ENCODE measurements at places on chromosomes 1 and 21.

GRCh38 chr1:14598007-14598497 lies 433 bp upstream of the KAZN start:
- no peak for DNase-seq

DNA sequence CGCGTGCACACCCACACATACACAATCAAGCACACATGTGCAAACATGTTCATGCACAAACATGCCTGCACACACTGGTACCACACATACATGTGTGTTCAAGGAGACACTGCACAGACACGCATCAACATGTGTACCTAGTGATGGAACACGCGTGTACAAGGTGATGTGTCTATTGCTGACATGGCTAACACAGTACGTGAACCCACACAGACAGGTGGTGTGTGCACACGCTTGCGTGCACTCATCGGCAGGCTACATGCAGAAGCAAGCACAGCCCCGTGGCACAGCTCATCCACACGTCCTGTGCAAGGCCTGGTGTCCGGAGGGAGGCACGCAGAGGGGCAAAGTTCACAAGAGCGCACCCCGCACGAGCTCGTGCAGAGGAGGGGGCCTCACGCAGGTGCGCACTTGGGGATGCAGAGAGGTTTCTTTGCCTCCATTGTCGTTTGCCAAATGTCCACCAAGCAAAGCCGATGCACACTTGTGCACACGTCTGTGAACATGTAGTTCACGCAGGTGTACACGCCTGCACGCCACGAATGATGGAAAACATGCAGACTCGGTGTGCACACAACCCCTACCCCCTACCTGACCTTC lies 969 bp downstream of the ACAP3 start:
- no peak for DNase-seq

GRCh38 chr1:184449916-184450315 lies 63.1 kb downstream of the C1orf21 start:
- no peak for DNase-seq

DNA sequence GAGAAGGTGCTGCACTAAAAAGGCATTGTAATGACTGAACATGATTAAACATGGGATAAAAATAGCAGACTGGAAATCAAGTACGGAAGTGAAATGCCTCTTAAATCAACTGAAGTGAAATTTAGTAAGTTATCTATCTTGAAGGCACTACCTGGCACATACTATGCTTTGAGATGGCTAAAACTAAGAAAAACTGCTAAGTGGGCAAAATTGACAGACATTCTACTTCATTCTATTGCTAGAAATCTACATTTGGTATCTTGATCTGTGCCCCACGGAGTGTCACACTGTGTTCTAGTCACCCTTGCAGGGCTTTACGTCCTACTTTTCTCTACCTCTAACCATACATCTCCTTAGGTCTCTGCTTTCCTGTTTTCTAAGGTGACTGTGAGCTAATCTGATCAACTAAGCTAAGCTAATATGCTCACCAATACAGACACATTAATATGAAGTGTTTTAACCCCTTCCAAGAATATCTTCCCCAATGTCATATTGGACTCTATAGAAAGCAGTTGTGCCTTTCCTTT lies 4.1 kb downstream of the PDC start:
- no peak for DNase-seq

- no peak for DNase-seq
Measured at GRCh38 chr1:73593364-73593763, 604.6 kb downstream of the LRRIQ3 start.

DNA sequence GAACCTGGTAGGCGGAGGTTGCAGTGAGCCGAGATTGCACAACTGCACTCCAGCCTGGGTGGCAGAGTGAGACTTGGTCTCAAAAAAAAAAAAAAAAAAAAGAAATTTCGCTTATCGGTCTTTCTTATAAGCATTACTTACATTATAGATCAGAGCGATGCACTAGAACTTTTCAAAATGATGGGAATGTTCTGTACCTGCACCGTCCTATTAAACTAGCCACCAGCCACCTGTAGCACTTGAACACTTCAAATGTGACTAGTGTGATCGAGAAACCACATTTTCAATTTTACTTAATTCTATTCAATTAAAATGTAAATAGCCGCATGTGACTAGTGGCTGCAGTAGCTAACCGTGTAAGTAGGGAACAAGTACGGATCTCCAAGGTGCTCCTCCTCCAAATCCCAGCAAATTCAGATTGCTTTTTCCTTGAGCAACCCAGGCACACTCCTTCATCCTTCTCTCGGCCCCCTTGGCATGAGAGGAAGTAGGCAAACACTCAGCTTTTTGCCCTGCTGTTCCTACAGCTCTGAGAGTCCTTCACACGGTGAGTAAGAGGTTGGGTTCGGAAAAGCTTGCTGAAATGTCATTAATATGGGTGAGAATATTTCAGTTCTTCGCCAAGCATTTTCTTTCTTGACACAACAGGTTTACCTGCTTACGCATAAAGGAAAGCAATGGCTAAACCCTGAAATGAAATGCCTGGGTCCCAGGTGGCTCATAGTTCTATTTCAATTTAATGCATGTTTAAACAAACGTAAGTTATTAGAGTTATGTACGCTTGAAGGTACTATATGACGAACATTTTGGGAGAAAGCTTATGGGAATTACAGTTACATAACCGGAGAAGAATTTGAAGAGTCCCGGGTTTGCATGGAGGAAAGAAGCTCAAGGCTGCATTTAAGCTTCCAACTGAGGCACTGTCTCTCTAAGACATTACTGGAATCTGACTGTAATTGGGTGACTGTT lies 69.5 kb upstream of the HUNK start:
- no peak for DNase-seq

DNA sequence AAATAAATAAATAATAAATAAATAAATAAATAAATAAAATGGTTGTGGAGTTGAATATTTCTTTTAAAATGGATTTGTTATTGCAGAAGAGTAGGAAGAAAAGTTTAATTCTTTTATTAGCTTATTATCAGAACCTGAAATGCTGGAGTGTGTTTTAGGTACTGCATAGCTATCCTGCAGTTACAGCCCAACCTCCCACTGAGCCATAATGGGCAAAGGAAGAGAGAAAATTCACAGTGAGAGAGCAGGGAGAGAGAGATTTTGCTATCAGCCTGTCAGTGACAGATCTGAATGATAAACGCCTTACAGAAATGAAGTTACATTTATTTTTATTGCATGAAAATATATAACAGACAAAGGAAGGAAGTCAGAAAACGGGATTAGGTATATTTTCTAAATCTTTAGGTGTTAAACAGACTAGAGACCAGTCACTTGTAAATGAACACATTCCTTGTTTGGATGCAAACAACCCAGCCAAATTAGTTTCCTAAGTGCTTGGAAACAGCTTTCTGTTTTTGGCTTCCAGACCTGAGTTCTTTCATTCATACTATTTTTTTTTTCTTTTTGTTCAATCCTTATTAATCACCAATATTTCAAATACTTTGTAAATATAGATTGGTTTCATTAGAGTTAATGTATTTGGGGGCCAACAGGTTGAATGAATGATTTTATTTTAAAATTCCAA lies 425.3 kb downstream of the USP25 start:
- DNase-seq = no peak
